GM04504 (cell line): ENCODE measurements at places on chromosomes 16 and 17.

- DNase-seq = no peak
Measured at GRCh38 chr16:89422905-89423630, 67.3 kb downstream of the ANKRD11 start.

DNA sequence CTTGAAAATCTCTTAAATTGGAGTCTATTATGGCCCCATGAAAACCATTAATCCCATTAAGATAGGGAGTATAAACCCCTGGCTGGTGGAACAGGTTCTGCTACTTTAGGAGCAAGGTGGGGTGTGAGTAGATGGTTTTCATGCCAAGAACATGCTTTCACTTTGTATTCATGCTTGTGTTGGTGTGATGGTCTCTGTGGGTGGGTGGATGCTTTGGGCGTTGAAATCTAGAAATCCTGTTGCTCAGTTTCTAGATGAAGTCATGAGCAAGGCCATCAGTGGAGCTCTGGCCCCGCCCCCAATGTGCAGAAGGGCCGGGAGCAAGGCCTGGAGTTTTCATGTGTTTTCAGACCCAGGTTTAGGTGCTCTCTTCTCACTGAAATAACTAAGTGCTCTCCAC, 20.1 kb downstream of the PLD6 start:
- DNase-seq = no peak

- peak; percentile 33 for DNase-seq
Measured at GRCh38 chr17:61383689-61384201, 15.9 kb upstream of the TBX2 start.

DNA sequence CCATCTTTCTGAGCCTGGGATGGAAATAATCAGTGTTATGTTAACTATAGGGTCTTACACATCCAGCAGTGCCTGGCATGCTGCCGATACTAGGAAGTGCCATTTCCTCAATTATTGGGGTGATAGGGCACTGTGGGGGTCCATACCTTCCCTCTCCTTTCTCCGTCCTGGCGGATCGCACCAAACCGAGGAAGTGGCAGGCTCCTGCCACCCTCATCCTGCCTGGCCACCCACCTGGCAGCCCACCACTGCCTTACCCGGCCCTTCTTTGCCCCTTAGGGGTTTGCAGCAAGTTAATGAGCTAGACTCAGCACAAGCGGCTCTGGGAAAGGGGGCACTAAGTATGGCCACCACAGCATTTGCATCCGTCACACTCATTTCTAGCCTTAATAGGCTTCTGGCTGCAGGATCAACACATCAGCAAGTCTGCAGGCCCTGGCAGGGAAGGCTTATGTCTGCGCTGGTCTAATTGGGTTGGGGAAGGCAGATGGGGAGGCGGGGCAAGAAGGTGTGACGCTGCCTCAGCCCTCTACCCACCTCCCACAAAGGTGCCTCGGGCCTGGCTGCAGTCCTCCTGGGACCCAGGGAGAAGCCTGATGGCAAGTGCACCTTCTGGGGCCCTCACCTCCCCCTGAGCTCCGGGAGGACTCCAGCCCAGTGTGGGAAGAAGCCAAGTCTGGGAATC, 28.6 kb downstream of the DCAKD start:
- no peak for DNase-seq

GRCh38 chr16:4257646-4258556, 14.9 kb downstream of the TFAP4 start:
- no peak for DNase-seq

DNA sequence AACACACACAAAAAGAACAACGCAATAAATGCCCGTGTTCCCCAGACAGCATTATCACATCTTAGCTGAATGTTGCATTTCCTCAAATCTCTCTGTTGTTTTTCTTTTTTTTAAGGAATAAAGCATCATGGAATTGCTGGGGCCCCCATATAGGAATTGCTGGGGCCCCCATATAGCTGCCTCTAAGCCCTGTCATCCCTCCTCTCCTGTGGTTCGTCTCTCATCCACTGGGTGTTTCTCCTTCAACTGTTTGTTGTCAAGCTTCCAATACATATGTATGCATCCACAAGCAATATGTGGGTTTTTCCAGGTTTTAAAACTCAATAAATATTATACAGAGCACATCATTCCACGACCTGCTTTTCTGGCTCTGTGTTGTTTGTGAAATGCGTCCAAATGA, 43.2 kb downstream of the HSBP1 start:
- no peak for DNase-seq
